ENCODE measurements at places on chromosomes 16 and 17. TPM values are rescaled to one million over a fixed set of nuclear protein-coding genes. Genes with fewer than 3 reads are reported as not detected.

MT1A gene
- 0.48 TPM for polyA plus RNA-seq

CD68 gene
- 21.0 TPM for polyA plus RNA-seq

TUBB3 gene
- 31.4 TPM for polyA plus RNA-seq

ZNF597 gene
- 0.65 TPM for polyA plus RNA-seq

NPIPB9 gene
- polyA plus RNA-seq: 0.07 TPM

ABCC3 gene
- 19.7 TPM for polyA plus RNA-seq

KRT33B gene
- polyA plus RNA-seq: 0.57 TPM

DNA sequence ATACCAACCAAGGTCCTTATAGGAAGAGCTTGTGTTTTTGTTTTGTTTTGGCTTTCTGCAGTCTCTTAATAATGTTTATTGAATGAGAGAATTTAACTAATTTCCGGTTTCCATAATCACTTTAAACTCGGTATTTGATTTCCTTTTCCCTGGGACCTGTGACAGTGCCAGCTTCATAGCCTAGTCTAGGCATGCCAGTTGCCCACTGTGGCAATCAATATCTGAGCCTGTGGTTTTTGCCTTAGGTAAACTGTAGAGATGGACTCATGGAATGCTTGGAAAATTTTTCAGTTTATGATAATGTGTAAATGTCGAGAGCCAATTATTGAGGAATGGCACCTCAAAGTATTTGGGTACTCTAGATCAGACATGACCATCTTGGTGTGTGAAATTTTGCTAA, 78.2 kb downstream of the FTO start:
- DNase-seq: no peak

- no peak for DNase-seq
These were observed 375.9 kb downstream of the CDH13 start for GRCh38 chr16:83002351-83003334.

DNA sequence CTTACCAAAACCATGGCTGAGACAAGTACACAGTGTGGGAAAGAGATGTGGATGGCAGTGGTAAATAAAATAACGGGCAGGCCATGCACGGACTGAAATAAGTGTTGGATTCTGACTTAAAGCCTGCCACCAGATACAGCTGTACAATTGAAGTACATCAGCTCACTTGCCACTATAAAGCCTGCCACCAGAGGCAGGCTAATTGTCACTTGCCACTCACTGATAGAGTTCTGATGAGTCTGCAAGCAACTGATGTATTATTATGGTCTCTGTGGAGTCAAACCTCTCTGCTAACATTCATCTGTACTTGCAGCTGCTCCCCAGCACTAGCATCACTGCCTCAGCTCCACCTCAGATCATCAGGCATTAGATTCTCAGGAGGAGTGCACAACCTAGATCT, 93.0 kb downstream of the CYTH1 start:
- DNase-seq: no peak

DNA sequence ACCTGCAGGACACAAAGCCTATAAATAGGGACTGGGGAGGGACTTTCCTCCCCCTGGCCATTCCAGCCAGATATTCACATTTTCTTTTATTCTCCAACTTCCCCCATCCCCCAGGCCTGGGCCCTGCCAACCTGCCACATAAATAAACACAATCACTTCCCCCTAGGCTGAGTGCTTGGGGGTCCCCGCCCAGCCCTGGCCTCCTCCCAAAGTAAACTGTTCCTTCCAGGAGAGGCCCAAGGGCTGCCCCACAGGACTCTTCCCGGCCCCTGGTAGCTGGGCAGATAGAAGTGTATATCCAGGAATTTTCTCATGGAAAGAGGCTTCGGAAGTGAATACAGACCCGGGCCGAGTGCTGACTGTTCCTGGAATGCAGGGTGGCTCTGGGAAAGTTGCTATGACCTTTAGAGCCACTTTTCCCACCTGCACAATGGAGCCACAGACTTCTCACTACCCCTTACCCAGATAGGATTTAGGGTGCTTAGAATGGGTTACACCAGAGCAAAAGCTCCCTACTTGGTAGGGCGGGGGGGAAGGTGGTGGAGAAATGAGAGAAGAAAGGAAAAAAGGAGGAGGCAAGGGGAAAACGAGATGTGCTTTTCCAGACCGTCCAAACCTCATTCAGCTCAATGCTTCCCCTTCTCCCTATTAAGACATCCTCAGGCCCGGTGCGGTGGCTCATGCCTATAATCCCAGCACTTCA, 8.5 kb downstream of the CSF3 start:
- DNase-seq: no peak

- no peak for DNase-seq
These were observed 73.9 kb upstream of the C16orf82 start for GRCh38 chr16:26992666-26993349.

DNA sequence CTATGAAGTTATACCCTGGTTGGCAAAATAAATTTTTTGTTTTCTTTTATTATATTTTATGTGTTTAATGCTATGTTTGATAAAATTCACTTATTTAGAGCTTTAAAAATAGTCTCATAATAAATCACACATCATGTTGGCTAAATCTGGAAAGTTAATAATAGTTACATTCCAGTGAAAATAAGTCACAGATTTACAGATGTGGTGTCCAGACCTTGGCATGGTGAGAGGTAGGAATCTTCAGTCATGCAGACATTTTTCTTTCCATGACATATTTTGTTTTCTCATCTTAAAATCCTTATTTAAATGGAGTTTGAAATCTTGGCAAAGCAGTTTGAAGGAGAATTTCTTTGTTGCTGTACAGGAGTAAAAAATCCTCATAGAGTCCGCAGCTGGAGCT, 48.1 kb upstream of the GOSR1 start:
- DNase-seq: no peak

- no peak for DNase-seq
These were observed 42.1 kb downstream of the AIPL1 start for GRCh38 chr17:6392609-6393350.

- no peak for DNase-seq
These were observed 1.9 kb downstream of the PDILT start for GRCh38 chr16:20402651-20403050.

- DNase-seq: no peak
These were observed 4.8 kb upstream of the ARL4D start for GRCh38 chr17:43393944-43394482.

DNA sequence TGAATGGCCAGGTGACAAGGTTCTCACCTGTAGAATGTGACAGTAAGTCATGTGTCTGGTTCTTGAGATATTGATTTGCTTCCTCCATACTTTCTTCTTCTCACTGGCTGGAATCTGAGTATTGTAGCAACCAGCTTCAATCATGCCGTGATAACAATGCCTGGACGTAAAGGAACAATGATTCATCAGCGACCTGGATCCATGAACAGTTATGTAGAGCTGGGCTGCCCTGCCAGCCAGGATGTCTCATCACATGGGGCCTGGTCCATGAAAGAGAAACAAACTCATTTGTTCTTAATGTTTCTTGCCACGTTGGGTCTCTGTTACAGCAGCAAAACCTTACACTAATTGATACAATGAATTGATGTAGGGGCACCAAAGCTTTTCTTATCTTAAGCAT, 627.2 kb downstream of the TOX3 start:
- no peak for DNase-seq

GRCh38 chr17:17091276-17091675, 49.0 kb downstream of the MPRIP start:
- DNase-seq: no peak

GRCh38 chr16:88633684-88634140, 4.7 kb upstream of the IL17C start:
- DNase-seq: peak; percentile 18

DNA sequence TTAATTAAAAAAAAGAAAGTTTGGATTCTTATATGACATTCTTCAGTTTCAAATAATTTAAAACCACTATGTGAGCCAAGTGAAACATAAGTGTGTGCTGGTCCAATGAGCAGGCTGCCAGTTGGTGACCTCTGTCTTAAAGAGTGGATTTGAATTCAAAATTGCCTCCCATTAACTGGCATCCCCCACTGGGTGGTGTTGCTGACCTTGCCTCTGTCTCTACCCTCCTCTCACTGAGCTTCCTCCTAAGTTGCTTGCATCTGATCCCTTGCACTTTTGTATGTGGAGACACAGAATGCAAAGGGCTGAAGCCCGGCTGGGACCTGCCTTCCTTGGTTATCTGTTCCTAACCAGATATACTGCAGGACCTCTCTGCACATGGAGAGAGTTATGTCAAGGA, 160.6 kb downstream of the CYLD start:
- no peak for DNase-seq

DNA sequence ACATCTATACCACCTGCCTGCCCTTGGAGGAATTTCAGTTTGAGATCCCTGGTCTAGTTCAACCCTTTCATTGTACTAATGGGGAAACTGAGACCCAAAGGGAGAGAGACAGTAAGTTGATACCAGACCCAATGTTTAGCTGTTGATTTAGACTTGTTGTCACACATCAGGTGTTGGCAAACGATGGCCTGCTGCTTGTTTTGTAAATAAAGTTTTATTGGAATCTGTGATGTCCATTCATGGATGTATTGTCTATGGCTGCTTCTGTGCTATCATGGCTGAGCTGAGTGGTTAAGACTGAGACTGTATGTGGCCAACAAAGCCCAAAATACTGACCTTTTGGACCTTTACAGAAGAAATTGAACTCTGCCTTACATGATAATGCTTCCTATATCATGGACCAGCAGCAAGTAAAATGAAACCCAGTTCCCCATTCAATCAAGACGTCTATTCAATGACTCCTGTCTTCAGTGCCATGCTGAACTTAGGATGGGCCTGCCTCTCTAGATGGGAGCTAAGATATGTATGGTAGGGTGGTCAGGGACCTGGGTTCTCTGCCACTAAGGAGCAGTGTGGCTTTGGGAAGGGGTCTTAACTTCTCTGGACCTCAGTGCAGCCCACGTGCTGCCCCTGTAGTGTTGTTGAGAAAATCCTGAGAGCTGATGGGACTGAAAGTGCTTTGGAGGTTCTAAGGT, 111.0 kb downstream of the IRX5 start:
- no peak for DNase-seq

Data from foreskin keratinocyte (primary cell).